Astrocyte (in vitro differentiated cells and primary cell): ENCODE measurements at places on chromosomes 7 and 10. TPM values are rescaled to one million over a fixed set of nuclear protein-coding genes. Genes with fewer than 3 reads are reported as not detected.
A peak's percentile ranks its signal among the peaks of the same experiment; 100 is the strongest.

DNA sequence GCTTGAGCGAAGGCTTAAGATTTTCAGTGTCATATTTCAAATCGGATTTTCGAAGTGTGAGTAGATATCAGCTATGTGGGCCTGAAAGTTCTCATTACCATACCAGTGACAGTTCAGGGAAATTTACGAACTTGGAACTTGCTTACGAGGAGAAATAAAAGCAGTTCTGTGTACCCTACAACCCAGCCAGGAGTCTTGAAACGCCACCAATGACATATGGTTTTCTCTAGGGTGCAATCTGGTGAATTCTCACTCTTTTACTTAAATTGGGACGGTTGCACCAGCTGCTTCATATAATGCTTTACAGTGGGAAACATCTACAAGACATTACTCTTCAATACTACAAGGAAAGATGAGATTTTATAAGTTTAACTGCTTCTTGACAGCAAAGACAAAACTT is 253.6 kb upstream of the FOXK1 start:
- DNase-seq, result no peak

- peak; percentile 88 for DNase-seq
Observed at GRCh38 chr7:138842111-138842510, 44.1 kb upstream of the ATP6V0A4 start.

- no peak for DNase-seq
Observed at GRCh38 chr10:6013413-6014192, 36.3 kb upstream of the IL15RA start.

The ECD gene
- total RNA-seq, result 33.7 and 35.6 TPM in 2 replicates

DNA sequence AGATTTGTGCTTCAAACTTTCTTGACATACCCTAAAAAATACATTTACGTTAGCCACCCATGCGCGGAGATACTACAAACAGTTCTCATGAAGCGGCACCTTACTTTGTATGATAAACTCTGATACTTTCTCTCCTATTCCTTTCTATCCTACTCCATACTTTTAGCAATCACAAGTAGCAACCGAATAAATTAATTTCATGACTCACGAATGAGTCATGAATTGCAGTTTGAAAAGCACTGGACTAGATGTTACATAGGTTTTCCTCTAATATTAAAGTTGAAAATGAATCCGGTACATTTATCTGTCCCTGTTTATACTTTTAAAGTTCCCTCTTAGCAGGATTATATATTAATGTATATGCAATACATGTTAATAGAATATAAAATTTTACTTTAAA is 67.6 kb downstream of the CUBN start:
- DNase-seq, result peak; percentile 83

DNA sequence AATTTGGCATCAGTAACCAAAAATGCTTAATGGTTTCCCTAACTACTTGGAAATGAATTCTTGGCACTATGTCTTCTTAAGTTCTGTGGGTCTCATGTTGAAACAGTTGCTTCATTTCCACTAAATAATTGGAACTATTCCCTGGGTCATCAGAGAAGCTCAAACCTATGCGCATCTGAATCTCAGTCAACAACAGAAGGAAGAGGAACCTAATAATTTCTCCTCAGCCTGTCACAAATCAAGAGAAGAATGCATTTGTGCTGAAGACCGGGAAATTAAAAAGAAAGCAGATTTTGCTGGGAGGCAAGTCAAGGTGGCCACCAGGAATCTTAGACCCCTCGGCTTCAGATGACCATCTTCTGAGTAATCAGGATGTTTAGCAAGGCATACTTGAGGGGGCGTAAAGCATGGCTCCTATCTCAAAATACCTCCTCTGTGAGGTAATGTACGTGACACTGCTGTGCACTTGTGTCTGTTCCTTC is 41.4 kb downstream of the TOMM7 start:
- peak; percentile 98 for DNase-seq
